ENCODE measurements at places on chromosomes 11 and 22. TPM values are rescaled to one million over a fixed set of nuclear protein-coding genes. Genes with fewer than 3 reads are reported as not detected.

DNA sequence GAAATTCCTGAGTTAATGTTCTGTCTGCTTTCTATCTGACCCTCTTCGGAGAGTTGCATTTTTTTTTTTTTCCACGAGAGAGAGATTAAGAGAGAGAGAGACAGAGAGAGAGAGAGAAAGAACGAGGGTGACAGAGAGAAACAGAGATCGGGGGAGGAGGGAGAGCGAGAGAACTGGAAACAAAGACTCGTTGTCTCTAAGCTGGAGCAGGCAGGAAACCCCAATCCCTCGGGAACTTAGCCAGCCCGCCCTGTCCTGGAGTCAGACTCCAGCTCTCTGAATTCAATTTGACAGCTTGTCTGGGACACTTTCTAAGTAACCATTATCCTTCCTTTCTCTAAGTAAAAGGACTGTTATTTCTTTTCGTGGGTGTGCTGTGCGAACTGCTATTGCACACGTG is 76.9 kb downstream of the KCNJ1 start:
- H3K4me1 ChIP-seq = no peaks in the 10 kb centered on the region
- no peak overlapping the region for H3K27ac ChIP-seq
- no peak overlapping the region for H3K4me3 ChIP-seq
- peaks cover 28% of the 10 kb centered on the region for H3K27me3 ChIP-seq

GRCh38 chr11:58801974-58802545 is 42.4 kb downstream of the GLYATL2 start:
- H3K36me3 ChIP-seq = no peaks in the 10 kb centered on the region
- no peaks in the 10 kb centered on the region for H3K27me3 ChIP-seq
- no peak for DNase-seq
- H3K4me1 ChIP-seq = no peaks in the 10 kb centered on the region
- no peak overlapping the region for H3K27ac ChIP-seq

DNA sequence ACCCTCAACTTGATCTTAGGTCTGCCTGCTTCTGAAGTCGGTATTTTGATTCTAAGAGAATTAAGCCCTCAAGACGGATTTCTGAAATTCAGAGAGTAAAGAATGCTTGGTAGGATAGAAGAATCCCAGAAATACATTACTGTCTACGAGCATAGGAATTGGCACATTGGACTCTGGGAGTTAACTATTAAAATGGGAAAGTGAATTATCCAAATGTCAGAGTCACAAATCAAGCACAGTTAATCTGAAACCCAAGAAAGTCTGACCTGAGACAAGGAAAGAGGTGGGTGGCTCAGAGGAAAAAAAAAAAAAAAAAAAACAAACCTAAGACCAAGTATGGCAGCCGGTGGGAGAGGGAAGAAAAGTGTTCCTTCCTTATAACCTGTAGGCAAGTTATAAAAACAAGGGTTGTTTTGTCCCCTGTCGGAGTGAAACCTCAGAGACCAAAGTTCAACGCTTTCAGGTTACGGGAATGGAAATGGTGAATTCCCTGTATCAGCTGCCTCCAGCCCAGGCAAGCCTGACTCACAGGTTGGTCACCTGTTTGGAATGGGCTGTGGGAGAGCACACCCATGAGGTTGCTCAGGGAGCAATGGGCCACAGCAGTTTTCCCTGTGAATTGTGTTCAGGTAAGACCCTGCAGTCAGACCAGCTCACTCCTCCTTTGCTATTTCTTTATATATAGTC is 139.0 kb downstream of the ETS1 start:
- peak; percentile 98 for DNase-seq
- H3K4me1 ChIP-seq = peaks cover 24% of the 10 kb centered on the region
- peak overlapping the region; percentile 38 for H3K4me3 ChIP-seq
- H3K36me3 ChIP-seq = no peaks in the 10 kb centered on the region
- H3K27ac ChIP-seq = peak overlapping the region; percentile 96

Gene FAM227A
- total RNA-seq = 8.8 TPM

Gene CHEK1
- 36.5 TPM for total RNA-seq

- H3K4me3 ChIP-seq = no peak overlapping the region
- H3K4me1 ChIP-seq = no peaks in the 10 kb centered on the region
- no peaks in the 10 kb centered on the region for H3K27me3 ChIP-seq
- H3K36me3 ChIP-seq = no peaks in the 10 kb centered on the region
These were observed 441.4 kb downstream of the BUD13 start for GRCh38 chr11:116331381-116331780.

DNA sequence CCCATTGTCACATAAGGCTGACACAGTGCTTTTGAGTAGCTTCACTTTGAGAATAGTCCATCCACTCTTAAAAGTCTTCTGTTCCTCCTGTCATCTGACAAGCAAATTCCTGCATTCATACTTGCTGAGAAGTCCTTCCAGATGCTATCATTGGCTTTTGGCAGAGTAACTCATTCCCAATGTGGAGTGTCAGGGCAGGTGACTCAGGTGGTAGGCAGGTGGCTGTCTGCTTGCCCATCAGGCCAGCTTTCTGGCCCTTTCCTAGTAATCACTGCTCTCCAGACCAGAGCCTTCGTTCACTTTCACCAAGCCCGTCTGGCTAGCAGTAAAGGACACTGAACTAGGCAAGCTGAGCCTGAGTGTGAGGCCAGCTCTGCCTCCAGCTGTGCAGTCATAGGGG is 162.5 kb upstream of the CCDC90B start:
- no peak overlapping the region for H3K27ac ChIP-seq
- no peak overlapping the region for H3K4me3 ChIP-seq
- no peaks in the 10 kb centered on the region for H3K4me1 ChIP-seq
- no peaks in the 10 kb centered on the region for H3K27me3 ChIP-seq
- H3K36me3 ChIP-seq = no peaks in the 10 kb centered on the region

- H3K27ac ChIP-seq = no peak overlapping the region
- H3K27me3 ChIP-seq = peaks cover 18% of the 10 kb centered on the region
- no peak overlapping the region for H3K4me3 ChIP-seq
- DNase-seq = no peak
These were observed 689 bp downstream of the RAB39A start for GRCh38 chr11:107928767-107929507.
